ENCODE measurements at places on chromosomes 2 and 18.

GRCh38 chr2:47388888-47389287, 14.1 kb upstream of the MSH2 start:
- no peak for DNase-seq

DNA sequence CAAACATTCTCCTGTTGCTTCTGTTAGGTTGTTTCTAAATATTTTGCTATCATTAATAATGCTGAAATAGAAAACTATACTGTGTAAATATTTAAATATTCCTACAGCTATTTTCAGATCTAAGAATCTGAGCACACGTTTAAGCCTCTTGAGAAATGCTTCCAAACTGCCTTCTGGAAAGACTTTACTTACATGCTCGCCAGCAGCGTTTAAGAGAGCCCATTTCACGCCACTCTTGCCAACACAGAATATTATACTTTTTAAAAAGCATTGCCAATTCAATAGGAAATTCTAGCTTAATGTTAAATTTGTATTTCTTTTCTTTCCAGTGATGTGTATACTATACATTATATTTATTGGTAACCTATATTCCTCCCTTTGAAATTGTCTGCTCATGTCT, 92.0 kb downstream of the TMEM163 start:
- DNase-seq: no peak

GRCh38 chr2:44524347-44524926, 162.7 kb downstream of the CAMKMT start:
- DNase-seq: no peak

DNA sequence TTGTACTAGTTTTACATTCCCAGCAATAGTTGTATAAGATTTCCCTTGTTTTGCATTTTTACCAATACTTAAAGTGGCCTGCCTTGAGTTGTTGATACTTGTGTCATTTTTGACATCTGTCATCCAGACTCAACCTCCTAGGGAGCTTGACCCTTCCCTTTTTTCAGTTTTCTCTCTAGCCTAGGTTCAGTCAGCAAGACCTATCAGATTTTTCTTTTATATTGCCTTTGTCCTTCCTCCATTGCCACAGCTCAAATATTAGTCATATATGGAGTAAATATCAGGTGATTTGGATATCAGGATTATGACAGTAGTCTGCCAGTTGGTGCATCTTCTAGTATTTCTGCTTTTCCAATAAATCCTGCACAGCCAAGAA, 13.4 kb downstream of the CENPO start:
- no peak for DNase-seq

DNA sequence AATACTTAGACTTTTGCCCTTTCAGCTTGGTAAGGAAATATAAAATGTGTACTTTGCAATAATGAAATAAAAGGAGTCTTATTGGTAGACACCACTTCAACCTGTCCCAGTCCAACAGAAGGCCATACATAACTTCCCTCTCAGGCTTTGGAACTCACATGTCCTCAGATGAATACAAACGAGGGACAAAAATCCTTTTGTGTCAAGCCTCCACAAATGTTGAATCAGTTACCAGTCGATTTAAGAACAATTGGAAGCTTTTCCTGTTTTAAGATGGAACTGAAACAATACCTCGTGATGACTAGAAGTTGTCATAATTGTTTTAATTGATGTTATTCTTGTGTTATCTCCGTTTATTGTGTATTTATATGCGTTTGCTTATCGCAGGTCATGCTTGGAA, 385.1 kb upstream of the POU3F3 start:
- no peak for DNase-seq

- no peak for DNase-seq
Measured at GRCh38 chr2:223877721-223878410, 40.5 kb upstream of the AP1S3 start.

GRCh38 chr2:172712251-172712650, 23.4 kb upstream of the RAPGEF4 start:
- DNase-seq: no peak

DNA sequence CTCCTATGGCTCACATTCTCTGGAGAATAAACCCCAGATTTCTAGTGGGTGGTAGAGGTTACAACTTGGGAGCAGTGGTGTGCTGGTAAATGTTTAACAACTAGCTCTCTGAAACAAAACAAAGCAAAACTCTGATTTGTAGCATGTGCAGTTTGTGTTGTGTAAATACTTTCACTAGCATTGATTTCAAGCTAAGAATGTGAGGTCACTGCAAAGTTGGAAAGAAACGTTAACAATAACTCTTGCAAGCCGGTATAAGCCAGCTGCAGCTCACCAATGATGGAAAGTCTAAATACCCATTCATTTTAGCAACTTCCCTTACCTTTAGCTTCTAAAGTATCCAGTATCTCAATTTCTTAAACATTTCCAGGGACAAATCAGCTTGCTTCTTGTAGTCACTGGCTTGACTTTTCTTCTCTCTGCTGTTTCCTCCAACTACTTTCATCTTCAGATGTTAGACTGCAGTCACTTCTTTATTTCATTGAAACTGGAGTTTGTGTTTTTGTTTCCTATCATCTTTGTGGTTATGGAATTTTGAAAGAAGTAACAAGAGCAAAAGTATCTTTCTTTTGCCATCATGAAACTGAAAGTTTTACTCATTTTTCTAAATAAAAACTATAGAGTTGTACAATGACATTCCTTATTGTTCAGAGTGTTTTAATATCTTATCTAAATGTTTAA, 140.2 kb downstream of the PLCL1 start:
- no peak for DNase-seq

DNA sequence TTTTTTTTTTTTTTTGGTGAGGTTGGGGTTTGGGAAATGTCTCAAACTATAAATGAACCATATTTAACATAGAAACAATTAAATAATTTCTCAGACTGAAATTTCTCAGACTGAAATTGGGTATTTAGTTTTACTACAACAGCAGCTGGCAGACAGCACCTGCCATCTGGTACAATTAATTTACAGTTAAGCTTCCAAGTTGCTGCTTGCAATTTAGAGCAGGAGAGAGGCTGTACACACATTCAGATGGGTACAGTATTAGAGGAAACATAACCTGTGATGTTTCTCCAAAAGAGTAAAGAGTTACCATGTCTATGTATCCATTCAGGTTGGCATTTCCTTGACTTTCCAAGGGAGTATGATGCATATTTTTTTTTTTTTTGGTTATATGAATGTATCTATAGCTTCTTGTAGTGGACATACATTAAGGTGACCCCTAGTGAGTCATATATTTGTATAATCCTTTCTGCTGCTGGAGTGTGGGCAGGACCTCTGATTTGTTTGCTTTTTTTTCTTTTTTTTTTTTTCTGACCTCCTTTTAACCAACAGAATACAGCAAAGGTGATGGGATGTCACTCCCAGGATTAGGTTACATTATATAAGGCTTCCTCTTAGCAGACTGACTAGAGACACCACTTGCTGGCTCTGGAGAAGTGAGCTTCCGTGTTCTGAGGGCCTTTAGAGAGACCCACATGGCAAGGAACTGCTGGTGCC, 201.7 kb downstream of the PTH2R start:
- no peak for DNase-seq

GRCh38 chr2:182924306-182924705, 57.9 kb upstream of the FRZB start:
- no peak for DNase-seq

GRCh38 chr2:101357376-101357775, 29.9 kb downstream of the CREG2 start:
- no peak for DNase-seq

DNA sequence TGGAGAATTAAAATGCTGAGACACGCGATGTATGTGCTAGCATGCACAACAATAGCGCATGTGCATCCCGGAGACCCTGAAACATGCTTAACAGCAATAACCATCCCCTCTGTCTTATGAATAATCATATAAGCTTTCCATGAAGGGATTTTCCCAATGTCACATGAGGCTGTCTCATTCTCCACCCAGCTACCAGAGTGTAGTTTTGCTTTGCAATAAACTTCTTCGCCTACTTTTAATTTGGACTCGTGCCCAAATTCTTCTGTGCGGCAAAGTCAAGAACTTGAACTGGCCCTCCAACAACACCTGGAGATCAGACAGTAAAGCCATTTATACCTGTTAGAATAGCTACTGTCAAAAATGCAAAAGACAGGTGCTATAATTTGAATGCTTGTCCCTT, 15.5 kb downstream of the LYG1 start:
- DNase-seq: no peak

- DNase-seq: no peak
Measured at GRCh38 chr18:23154030-23154429, 18.7 kb downstream of the CABLES1 start.

DNA sequence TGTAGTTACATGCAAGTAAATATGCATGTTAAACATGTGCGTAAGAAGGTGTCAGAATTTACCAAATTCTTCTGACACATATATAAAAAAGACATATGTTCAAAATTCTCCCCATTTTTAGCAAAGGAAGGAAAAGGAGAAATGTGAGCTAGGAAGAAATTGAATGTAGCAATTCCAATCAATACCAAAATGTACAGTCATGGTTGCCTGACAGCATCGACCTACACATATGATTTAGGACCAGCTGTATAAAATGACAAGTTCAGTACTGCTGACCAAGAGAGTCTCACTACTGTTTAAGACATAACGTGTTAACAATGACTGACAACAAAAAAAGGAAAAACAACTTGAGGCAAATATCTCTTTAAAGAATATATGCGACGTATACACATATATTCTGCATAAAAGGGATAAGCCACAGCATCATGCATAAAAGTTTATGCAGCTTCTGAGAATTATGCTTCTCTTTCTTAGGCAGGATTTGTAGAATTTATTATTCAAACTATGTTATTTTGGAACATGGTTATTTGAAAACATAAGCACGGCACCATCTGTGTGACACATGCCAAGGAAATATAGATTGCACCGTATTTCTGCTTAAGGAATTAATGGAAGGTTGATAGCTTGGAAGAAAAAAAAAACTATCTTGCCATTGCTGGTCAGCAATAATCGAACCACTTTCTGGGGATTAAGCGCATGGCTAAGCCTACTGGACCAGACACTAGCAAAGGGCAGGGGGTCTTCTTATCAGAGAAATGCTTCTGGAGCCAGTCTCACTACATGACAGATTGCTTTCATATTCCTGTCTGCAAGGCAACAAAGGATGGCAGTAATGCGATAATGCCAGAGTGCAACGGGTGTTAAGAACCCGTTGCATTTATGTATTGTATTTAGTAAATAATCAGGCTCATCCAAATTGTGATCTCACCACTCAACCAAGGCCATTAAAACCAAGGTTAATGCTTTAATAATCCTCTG, 154.0 kb downstream of the WDPCP start:
- no peak for DNase-seq

GRCh38 chr18:49934457-49934856, 121.1 kb upstream of the ACAA2 start:
- no peak for DNase-seq

DNA sequence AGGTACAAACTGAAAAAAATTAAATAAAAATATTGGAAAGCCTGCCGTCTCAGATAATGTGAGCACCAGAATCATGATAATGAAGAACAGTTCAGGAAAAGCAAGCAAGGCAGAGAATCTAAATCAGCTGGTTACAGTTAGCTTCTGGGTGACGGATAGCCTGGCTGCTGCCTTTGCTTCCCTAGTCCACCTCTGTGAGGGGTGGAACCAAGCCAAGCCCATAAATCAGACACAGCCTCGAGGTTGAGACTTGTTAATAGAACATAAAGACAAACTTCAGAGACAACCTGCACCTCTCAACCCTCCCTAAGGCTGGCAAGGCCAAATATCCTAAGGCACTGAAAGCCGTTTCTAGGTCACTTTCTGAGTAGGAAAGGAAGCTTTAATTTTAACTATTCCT, 334.7 kb upstream of the SLC39A10 start:
- no peak for DNase-seq

DNA sequence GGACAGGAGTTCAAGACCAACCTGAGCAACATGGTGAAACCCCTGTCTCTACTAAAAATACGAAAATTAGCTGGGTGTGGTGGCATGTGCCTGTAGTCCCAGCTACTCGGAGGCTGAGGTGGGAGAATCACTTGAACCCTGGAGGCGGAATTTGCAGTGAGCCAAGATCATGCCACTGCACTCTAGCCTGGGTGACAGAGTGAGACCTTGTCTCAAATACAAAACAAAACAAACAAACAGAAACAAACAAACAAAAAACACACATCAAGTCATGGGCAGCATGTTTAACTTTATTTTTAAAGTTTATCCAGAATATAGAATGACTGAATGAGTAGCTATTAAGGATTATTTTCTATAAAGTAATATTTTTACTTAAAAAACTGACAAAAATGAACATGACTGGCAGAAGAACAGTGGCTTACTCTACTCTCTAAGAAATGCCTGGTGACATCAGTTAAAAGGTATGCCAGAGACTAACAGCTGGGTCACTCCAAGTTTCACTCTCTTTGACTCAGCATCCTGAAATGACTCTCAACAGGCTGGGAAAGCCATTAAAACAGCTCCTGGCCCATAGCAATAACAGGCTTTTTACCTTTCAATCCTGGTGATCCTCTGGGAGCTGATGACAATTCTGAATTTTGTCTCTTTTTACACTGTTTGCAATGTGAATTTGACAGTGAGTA, 281.6 kb upstream of the STON1 start:
- DNase-seq: no peak
